ENCODE measurements at places on chromosomes 6 and 20.

DNA sequence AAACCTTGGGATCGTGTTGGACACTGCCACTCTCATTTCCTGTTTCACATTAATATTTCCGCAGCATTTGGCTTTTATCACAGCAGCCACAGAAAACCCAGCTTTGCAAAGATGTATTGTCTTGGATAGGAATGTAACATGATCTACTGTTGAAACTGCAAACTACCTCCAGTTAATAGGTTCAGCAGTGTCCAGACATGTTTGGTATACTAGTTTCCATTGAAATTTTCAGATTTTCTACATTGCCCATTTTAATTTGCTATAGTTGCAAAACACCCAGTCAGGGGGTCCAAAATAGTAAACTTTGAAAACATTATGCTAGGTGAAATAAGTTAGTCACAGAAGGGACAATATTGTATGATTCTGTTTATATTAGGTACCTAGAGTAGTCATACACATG is 3.3 kb downstream of the ANKRD6 start:
- no peak for DNase-seq

DNA sequence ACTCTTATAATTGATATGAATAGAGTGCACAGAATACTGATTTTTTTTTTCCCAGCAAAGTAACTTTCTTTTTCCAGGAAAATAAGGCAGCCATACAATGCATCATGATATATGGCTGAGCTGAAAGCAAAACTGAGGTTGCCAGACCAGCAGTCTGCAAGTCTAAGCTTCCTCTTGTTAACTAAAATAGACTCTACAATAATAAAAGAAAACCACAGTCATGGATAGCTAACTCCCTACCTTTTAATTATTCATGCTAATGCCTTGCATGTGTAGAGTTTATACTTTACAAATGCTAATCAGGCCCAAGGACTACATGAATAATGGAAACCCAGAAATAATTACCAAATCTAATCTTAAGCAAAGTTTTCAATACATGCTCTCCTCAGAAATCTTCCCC is 47.4 kb downstream of the MAP7 start:
- DNase-seq, result no peak

DNA sequence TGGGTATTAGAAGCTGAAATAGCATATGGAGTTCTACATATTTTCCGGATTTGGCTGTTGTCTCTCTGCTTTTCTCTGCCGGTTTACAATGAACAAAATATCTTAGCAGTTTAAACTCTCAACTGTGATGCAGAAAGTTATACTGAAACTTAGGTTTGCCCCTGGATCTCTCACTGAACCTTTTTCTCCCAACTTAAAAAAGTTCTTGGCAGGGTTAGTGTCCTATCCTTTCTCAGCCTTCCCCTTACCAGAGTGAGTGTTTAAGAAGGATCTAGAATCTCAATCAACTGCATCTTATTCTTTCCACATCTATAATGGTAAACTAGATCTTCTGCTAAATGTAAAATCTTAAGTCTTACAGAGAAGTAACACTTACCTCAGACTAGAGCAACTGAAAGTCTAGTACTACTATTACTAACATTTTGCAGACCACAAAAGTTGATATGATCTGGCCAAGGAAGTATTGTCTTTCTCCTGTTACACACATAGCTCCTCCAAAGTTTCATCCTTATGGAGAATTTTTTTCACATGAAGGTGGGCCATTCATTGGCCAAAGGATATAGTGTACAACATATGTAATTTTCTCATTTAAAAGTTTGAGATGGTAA is 392.3 kb upstream of the RUNX2 start:
- no peak for DNase-seq

GRCh38 chr20:34407962-34408474 is 44.9 kb downstream of the ITCH start:
- DNase-seq, result no peak

DNA sequence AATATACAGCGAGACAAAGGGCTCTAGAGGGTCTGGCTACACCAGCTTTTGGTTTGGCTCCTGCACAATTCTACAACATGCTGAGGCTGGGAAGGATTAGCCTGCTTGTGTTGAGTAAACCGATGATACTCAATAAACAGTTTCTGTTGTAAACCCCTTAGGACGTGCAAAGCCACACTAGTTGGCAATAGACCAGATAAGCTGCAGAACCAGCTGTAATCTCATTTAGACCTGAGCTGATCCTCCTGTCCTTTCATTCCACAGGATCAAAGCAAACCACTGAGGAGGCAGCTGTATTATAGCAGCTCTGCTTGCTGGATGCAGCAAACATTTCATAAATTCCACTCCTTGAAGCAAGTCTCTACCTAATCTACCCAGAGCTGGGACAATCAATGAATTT is 79.7 kb downstream of the MMS22L start:
- DNase-seq, result no peak

DNA sequence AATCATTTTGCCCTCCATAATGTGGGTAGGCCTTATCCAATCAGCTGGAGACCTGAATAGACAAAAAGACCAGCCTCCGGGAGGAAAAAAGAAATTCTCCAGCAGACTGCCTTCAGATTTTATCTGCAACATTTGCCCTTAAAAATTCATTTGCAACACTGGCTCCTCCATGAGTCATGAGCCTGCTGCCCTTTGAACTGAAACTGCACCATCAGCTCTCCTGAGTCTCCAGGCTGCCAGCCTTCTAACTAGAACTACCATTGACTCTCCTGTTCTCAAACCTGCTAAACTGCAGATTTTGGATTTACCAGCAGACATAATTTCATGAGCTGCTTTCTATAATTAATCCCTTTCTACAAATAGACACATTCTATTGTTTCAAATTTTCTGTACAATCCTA is 223.9 kb upstream of the THEMIS start:
- DNase-seq, result no peak

GRCh38 chr6:100311707-100312251 is 152.9 kb downstream of the SIM1 start:
- no peak for DNase-seq

GRCh38 chr20:37976887-37977286 is 56.4 kb downstream of the TTI1 start:
- no peak for DNase-seq

DNA sequence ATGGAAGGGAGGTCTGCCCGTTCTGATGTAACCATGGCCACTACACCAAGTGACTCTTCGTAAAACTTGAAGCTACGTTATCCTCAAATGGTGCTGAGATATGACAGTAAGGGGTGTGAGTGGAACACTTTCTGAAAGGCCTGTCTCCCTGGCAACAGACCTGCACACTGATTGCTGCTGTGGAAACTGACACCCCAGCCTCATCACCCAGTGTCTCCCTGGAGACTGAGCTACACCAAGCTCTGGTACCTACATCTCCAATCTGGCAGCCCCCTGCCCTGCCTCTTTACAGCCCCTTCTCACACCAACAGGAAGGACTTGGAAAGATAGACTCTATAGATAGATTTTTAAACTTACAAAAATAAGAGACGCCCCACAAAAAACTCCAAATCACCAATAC is 13.2 kb downstream of the PI16 start:
- DNase-seq, result no peak

DNA sequence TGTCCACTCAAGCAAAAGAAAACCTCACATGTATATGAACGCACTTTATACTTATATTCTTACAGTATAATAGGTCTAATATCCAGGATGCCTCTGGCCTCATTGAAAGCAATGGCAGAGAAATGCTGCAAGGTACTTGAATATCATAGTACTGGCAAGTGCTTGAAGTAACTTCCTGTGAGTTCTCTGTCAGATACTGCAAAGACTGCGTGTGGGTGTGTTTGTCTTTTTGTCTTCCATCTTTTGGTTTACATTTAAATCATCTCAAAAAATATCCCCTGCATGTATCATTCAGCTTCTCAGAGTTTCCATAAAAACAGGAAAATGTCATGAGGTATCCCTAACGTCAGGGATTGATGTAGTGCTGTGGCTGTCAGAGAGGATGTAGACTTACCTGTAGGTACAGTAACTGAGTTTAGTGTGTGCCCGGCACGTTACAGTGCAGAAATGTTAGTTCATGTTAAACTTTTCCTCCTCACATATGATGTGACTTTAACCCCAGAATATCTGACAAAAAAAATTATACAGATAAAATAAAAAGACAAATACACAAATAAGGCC is 184.3 kb downstream of the DST start:
- DNase-seq, result no peak

DNA sequence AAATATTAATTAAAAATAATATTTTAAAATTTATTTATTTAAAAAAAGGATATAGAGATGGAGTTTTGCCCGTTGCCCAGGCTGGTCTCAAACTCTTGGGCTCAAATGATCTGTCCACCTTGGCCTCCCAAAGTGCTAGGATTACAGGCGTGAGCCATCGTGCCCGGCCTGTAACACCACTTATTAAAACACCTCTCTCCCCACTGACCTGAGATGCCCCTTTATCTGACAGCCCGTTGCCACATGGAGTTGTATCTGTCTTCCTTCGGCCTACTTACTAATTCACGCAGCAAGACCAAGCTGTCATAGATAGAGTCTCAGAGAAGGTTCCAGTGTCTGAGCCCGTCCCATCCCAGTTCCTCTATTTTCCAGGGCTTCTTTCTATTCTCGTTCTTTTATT is 30.7 kb downstream of the KIF25 start:
- no peak for DNase-seq

DNA sequence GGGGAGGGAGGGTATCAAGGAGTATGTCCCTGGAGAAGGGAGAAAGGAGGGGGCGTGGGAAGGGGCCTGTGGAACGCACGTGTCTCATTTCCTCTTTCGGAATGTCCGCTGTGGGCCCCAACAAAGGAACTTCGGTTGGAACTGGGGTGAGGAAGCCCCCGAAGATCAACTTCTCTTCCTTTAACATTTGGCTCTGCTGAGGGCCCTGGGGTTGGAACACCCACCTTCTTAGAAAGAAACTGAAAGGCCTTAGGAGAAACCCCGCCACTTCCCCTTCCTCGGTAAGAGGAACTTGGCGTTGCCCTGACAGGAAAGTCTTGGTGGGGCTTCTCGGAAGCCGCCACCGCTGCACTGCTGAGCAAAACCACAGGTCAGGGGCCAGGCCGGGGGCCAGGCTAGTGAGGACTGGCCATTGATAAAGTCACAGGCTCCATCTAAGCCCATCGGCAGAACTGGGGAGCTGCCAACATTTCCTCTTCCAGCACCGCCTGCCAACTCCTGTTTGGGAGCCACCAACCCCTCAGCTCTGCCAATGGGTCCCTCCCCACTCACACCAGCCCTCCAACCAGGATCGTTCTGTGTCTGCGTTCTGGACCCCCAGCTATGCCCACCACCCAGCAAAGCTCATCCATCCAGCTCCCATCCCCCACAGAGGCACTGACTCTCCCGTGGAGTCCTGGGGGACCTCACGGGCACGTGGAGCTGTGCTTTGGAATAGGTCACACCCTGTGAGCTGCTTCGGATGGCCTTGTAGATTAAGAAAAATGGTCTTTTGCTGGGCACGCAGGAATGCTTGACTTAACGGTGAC is 44.8 kb downstream of the FGD2 start:
- DNase-seq, result peak; percentile 41

GRCh38 chr6:133991096-133991593 is 38.1 kb downstream of the TBPL1 start:
- DNase-seq, result no peak

DNA sequence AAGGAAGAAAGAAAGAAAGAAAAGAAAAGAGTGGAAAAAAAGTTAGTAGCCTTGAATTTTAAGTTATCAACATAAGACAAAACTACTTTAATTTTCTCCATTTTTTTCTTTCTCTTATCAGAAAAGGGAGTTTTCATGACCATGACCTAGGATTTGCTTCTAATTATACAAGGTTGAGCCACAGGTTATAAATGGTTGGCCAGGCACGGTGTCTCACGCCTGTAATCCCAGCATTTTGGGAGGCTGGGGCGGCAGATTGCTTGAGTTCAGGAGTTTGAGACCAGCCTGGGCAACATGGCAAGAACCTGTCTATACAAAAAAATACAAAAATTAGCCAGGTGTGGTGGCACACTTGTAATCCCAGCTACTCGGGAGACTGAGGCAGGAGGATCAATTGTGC is 7.8 kb upstream of the MTRES1 start:
- DNase-seq, result no peak

- DNase-seq, result no peak
These were observed 982 bp downstream of the MMUT start for GRCh38 chr6:49462071-49462470.

GRCh38 chr20:16444057-16444777 is 129.0 kb downstream of the KIF16B start:
- no peak for DNase-seq

DNA sequence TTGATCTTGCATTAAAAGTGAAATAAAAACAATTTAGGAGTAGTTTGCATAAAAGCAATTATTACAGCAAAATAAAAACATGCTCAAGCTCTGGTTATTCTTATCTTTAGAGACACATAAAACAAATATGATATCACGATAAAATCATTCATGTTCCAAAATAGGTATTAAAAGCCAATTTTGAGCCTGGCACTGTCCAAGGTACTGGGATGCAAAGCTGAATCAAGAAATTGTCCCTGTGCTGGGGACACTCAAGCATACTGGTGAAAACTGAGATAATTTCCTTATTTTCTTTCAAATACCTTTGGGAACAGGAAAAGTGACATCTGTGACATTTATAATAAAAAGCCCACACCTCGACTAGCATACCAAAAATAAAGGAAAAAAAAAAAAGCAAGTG is 931 bp upstream of the MTCL3 start:
- DNase-seq, result no peak

DNA sequence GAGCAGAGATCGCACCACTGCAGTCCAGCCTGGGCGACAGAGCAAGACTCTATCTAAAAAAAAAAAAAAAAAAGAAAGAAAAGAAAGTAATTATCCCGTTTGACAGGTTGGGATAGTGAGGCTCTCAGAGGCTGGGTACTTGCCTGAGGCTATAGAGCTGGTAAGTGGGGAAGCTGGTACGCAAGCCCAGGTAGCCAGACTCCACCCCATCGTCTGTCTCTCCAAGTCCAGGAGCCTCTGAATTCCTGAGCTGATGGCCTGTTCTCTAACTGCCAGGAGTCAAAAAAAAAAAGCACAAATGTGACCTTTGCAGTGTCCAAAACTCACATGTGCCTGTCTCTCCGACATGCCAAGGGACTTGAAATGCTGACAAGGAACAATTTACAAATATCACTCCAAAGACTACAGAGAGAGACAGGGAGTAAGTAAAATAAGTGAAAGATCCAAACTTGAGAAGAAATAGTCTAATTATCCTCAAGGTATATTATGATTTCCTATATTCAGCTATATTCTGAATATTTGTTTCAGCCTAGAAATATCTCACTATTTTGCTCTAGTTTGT is 109.1 kb upstream of the SCAF8 start:
- no peak for DNase-seq

DNA sequence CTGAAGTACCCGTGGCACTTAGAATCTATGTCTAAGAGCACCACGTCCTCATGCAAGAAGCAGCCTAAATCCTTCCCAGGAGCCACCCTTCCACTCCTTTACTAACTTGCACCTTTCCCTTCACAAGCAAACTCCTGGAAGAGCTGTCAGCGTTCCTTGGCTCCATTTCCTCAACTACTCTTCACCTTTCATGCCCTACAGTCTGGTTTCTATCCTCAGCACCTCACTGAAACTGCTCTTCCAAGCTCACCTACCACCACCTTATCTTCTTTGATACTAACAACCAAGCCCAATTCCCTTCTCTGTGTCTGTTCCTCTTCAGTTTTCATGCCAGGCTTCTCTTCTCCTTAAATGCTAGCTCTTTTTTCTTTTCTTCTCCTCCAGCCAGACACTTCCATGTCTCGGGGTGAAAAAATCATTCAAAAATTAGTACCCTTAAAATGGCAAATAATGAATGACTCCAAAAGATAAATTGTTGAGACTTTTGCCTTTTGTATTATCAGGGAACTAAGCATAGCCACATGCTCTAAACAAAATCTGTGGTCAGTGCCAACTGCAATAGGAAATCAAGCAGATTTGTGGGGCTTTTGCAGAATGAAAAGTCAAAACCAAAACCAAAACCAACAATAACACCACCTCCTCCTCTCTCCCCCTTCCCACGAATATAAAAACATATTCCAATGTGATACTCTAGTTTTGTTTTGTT is 149.6 kb upstream of the KCNK16 start:
- no peak for DNase-seq
